BJ (cell line): ENCODE measurements at places on chromosomes 16 and 17.
A peak's percentile ranks its signal among the peaks of the same experiment; 100 is the strongest.

GRCh38 chr16:11990702-11991390, 14.3 kb downstream of the SNX29 start:
- no peak for DNase-seq

DNA sequence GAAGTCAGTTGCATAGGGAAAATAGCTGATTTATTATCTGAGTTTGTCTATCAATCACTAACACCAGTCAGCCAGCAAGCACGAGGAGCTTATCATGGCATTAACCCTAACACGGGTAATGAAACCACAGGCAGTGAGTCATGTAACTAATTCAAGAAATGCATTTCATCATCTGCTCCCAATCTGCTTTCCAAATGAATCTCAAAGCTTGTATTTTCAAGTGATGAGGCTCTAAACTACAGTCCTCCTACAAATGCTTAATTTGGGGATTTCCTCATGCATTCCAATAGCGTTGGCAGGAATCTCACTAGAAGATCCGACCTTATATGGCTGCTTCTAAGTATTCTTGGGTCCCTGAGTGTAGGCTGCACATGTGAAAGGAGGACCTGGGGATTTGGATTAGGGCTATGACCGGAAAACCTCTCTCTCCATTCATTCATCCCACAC, 118.4 kb upstream of the HSBP1 start:
- DNase-seq: peak; percentile 95

GRCh38 chr17:49316258-49316570, 45.8 kb downstream of the ZNF652 start:
- DNase-seq: no peak

GRCh38 chr17:45020354-45021138, 30.9 kb downstream of the DCAKD start:
- DNase-seq: no peak

GRCh38 chr17:16940116-16940881, 31.6 kb downstream of the TNFRSF13B start:
- no peak for DNase-seq

DNA sequence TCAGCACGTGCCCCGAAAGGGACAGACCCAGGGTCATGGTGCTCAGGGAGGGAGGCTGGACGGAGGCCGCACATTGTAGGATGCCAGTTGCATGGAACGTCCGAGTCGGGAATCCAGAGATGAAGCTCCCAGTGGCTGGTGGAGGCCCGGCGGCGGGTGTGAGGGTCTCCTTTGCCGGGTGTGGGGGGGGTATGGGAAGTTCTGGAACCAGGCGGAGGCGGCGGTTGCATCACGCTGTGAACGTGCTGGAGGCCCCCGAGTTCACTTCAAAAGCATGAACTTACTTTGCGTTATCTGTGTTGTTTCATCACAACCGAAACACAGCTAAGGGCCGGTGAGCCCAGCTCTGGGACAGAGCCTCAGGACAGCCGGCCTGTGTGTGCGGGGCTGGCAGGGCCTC, 73.4 kb upstream of the GNG13 start:
- no peak for DNase-seq

DNA sequence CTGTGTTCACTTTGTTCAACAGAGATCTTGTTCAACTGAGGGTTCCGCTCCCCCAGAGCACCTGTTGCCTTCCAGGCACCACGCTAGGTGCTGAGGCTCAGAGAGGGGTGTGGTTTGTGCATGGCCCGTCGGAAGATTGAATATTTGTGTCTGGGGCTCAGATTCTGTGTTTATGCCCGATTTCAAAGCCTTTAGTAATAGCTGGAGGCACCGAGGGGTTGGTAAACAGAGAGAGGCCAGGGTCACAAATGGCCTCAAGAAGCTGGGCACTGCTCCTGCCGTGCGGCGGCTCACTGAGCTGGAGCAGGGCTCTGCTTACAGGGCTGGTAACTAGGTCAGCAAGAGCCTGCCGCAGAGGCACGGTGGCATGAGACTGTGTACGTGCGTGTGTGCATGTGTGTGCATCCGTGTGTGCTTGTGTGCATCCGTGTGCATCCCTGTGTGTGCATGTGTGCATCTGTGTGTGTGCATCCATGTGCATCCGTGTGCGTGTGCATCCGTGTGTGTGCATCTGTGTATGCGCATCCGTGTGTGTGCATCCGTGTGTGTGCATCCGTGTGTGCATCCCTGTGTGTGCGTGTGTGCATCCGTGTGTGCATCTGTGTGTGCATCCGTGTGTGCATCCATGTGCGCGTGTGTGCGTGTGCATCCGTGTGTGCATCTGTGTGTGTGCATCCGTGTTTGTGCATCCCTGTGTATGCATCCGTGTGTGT, 5.4 kb downstream of the ITGAE start:
- DNase-seq: no peak

- no peak for DNase-seq
Observed at GRCh38 chr17:54102246-54102645, 279.5 kb downstream of the KIF2B start.

GRCh38 chr17:81483862-81484194, 28.8 kb downstream of the ACTG1 start:
- DNase-seq: no peak

- DNase-seq: no peak
Observed at GRCh38 chr16:78903237-78903636, 697.3 kb downstream of the MAF start.

- DNase-seq: no peak
Observed at GRCh38 chr17:81601525-81602120, 35.3 kb downstream of the NPLOC4 start.

DNA sequence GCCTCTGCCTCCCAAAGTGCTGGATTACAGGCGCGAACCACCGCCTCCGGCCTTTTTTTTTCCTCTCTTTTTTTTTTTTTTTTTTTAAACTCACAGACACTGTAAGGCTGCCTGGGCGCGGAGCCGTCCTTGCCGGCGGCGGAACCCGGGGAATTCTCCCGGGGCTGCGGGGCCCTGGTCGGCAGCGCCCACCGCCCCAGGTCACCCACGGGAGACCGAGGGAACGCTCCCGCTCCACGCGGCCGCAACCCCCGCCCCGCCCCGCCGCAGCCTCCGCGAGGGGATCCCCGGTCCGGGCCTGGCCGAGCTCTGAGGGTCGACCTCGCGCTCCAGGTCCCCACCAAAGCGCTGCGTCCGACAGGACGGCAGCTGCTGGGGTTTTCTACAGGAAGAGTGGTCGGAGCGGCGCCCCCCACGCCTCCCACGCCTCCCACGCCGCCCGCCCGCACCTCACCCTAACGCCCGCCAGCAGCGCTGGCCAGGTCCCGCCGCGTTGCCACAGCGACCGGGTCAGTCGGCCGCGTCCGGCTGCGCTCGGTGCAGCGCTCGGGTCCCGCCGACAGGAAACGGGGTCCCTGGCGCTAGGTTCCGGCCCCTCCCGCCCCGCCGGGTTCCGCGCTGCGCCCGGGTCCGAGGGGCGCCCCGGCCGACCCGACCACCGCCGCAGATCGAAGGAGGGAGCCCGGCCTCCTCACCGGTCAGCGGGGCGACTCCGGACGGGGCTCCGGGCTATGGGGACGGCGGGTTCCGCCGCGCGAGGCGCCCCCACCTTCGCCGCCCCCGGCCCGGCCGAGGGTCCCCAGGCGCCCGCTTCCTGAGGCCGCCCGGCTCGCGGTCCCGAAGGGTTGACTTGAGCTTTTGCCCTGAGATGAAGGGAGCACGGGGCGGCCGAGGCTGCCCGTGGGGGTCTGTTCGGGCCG, at the start of gene CCDC57:
Gene CCDC57, minus strand, starts transcription at position 512 of the 920 bp plus-strand sequence. CDS start 10,898 bp downstream, outside the sequence.
- DNase-seq: no peak

- DNase-seq: no peak
Observed at GRCh38 chr17:2995377-2995776, 68.0 kb downstream of the OR1D5 start.

- DNase-seq: no peak
Observed at GRCh38 chr16:50153596-50154419, 702 bp downstream of the TENT4B start.

DNA sequence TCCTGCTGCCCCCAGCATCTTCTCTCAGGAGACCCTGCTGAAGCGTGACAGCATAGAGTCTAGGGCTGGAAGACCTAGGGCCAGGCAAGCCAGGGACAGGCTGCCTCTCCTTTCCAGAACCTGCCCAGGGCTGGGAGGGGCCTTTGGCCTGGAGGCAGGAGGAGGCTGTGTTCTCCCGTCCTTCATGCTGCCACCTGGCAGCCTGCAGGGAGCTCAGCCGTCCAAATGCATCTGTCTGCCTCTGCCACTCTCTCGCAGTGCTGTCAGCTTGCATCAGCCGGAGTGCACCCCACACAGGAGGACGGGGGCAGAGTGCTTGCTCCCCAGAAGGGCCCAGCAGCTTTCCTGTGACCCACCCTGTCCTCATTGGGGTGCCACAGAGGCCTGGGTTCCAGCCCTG, 31.3 kb downstream of the ARHGAP23 start:
- no peak for DNase-seq

DNA sequence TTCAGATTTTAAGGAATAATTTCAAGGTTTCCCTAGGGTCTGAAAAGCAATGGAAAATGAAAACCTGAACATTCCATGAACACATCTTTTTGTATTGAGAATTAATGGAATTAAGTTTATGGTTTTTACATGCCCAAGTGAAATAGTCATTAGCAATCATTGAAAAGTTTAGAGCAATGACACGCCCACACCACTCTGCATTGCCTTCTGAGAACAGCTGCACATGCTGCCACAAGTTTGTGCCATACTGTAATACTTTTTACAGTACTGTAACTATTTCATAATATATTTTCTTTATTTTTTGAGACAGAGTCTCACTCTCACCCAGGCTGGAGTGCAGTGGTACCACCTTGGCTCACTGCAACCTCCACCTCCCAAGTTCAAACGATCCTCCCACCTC, 345.2 kb upstream of the PMFBP1 start:
- DNase-seq: no peak

GRCh38 chr16:65771707-65772106, 594.8 kb upstream of the CDH5 start:
- no peak for DNase-seq
